ENCODE measurements at places on chromosomes 5 and 9.

- DNase-seq: peak; percentile 36
Measured at GRCh38 chr5:76544268-76544926, 78.8 kb downstream of the F2RL2 start.

DNA sequence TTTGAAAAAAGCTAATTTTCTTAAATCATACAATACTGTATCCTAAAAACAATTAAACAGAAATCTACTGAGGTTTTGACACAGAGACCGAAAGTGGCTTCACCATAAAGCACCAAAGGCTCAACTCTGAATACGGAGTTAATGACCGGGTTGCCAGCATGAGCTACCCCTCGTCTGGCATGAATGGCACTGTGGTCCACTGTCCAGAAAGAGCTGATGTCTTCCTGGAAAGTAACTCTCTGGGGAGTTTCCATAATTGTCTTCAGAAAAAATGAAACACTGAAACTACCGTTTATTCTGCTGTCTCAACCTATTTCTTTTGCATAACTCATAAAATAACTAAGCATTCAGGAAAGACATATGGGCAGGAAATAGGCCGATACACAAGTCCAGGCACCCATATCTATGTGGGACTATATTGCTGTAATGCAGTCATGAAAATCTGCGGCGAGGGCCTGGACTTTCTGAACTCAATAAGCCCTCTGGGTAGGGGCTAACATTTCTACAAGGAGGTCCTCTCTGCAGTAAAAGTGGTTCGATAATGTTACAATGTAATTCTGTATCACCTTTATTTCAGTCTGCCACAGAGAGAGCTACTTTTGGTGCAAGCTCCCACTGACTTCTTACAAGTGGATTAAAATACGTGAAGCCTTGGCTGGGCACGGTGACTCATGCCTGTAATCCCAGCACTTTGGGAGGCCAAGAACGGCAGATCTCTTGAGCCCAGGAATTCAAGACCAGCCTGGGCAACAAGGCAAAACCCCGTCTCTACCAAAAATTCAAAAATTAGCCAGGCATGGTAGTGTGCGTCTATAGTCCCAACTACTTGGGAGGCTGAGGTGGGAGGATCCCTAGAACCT is 52.4 kb downstream of the ANKH start:
- DNase-seq: no peak

DNA sequence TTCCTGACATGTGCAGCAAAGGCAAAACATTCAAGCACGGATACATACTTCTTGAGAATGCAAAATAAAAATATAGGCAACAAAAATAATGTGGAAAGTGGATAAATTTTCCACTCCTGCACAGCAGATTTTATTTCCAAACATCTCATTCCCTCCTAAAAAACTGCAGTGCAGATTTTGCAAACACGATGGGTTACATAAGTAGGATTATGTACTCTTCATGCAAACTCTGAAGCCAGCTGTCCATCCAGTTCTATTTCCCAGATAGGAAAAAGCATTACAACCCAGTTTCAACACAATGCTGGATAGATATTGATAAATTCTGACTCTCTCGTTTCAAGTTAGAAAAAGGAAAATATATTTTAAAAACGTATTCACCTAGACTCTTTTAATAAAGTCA is 52.7 kb upstream of the CCNG1 start:
- no peak for DNase-seq

DNA sequence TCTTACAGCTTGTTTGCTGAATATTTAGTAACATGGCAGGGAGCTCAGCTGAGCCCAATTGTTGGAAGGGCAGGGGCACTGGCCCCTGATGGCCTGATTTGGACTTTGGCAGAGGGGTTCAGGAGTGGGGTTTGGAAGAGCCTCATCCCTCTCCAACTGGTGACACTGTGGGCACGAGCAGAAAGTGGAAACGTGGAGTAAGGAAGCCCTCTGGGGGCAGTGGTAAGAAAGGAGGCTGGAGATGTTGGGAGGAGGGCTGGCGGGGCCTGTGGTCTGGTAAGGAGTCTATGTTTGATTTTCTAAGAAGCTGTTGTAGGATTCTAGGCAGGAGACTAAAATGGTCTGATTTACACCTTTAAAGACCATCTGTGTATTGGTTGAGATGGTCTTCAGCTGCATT is 208.9 kb downstream of the HSPA4 start:
- no peak for DNase-seq

DNA sequence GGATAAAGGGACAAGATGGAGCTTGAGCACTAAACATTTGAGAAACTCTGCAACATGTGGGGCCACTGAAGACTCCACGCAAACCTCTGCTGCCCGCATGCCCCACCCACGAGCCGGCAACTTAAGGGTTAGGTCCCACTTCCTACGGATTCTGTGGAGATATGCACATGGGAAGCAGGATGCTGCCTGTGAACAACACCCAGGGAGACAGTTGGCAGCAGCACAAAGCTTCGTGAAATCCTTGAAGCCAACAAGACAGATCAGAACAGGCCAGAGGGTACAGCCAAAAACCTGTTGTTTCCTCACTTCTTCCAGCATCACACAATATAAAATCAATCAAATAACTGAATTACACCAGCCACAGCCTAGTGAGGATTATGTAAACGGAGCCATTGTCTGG is 270.4 kb downstream of the ENC1 start:
- DNase-seq: no peak

- DNase-seq: peak; percentile 96
Measured at GRCh38 chr9:38096238-38096805, 27.3 kb upstream of the SHB start.
